Ovary (tissue), 10 donors: ENCODE measurements at places on chromosomes 4 and X. TPM values are rescaled to one million over a fixed set of nuclear protein-coding genes. Genes with fewer than 3 reads are reported as not detected.
A peak's percentile ranks its signal among the peaks of the same experiment; 100 is the strongest.

GRCh38 chr4:81666491-81666890 lies 194.8 kb upstream of the RASGEF1B start:
- no peak overlapping the region for H3K27ac ChIP-seq
- H3K27me3 ChIP-seq: no peaks in the 10 kb centered on the region
- H3K4me3 ChIP-seq: no peak overlapping the region
- DNase-seq: no peak
- peaks cover 3% of the 10 kb centered on the region for H3K4me1 ChIP-seq

GATA1 gene
- not detected for total RNA-seq

ZCCHC18 gene
- total RNA-seq: 6.6 TPM

GRCh38 chr4:168612450-168613135 lies 115.7 kb downstream of the PALLD start:
- peaks cover 1% of the 10 kb centered on the region for H3K4me1 ChIP-seq
- no peaks in the 10 kb centered on the region for H3K27me3 ChIP-seq
- no peak overlapping the region for H3K4me3 ChIP-seq
- no peak for DNase-seq
- no peak overlapping the region for H3K27ac ChIP-seq
- H3K36me3 ChIP-seq: no peaks in the 10 kb centered on the region

TBL1X gene
- total RNA-seq: 16.8 TPM

GRCh38 chrX:114581528-114582263 lies 2.2 kb upstream of the HTR2C start:
- H3K4me3 ChIP-seq: no peak overlapping the region
- H3K27me3 ChIP-seq: no peaks in the 10 kb centered on the region
- DNase-seq: no peak
- H3K27ac ChIP-seq: no peak overlapping the region

- peaks cover under 1% of the 10 kb centered on the region for H3K4me1 ChIP-seq
- no peak overlapping the region for H3K4me3 ChIP-seq
- DNase-seq: no peak
Observed at GRCh38 chr4:184255361-184255760, 37.7 kb upstream of the ENPP6 start.

FABP2 gene
- total RNA-seq: not detected

GEMIN8 gene
- 23.6 TPM for total RNA-seq

DNA sequence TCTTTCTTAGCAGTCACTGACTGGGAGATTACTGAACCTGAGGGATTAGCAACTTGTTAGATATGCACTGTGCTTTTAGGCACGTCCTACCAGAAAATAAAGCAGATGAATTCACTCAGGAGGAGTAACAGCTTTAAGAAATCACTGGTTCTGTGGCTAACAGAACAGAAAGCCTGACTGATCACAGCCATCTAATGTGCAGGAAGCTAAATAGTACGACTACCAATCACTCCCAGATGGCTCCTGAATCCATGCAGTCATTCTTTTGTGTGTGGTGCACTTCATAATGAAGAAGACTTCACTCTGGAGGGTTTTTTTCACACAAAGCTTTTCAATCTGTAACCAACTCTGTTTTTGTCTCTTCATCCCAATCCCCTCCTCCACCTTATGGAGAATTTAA lies 305.3 kb upstream of the INTU start:
- DNase-seq: no peak
- no peaks in the 10 kb centered on the region for H3K36me3 ChIP-seq
- H3K27ac ChIP-seq: no peak overlapping the region
- no peak overlapping the region for H3K4me3 ChIP-seq
- no peaks in the 10 kb centered on the region for H3K4me1 ChIP-seq
- H3K27me3 ChIP-seq: no peaks in the 10 kb centered on the region

DNA sequence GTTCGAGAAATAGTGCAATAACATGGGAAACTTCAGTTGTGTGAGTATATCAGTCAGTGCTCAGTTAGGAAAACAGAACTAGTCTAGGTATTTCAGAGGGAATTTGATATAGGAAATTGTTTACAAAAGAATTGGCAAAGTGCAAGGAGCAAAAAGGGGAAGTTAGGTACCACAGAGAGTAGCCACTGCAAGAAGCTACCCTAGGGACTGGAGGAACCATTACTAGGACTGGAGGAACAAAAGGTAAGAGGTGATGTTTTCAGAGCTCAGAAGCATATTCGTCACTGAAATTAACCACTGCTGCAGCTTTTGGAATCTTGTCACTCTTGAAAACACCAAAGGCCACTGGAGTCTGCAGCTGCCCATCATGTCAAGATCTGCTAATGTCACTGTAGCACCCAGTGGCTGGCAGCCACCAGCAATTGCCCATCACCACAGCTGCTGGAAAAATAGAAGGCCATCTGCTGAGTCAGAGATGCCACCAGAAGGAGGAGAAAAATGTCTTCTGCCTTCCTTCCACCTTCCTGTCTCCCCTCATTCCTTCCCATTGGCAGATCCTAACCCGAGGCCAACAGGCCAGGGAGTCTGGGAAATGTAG lies 160.6 kb upstream of the RPS6KA3 start:
- H3K36me3 ChIP-seq: no peaks in the 10 kb centered on the region
- no peaks in the 10 kb centered on the region for H3K4me1 ChIP-seq
- H3K27me3 ChIP-seq: no peaks in the 10 kb centered on the region
- no peak overlapping the region for H3K4me3 ChIP-seq

DNA sequence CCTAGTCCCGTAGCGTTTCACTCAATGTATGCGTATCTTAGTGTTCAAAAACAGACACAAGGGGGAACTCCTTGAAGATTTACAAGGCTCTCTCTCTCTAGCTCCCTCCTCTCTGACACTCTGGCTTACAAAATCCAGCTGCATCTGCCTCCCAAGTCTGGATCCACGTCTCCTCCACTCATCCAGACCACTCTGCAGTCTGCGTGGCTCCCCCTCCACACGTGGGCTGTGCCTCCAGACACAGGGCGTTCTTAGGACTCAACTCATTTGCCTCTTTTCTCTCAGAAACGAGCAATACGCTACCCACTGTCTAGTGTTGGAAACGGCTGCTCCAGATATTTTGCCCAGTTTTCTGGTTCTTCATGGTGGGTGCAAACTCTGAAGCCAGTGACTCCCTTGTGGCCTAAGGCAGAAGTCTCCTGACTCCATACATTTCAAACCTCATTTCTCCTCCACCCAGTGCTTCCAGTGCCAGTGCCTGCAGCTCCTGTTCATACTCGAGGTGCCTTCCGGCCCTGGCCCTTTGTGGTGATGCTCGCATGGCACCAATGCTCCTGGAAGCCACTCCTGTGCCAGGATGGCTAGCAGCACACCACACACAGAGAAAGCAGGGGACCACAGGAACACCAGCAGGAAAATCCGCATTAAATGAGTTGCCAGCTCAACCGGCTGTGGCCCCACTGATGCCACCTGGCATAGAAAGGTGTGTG lies 24.1 kb downstream of the NAT8L start:
- no peaks in the 10 kb centered on the region for H3K27me3 ChIP-seq
- H3K36me3 ChIP-seq: no peaks in the 10 kb centered on the region
- no peak overlapping the region for H3K4me3 ChIP-seq

- peaks cover 2% of the 10 kb centered on the region for H3K4me1 ChIP-seq
- peak overlapping the region; percentile 63 for H3K4me3 ChIP-seq
- peak overlapping the region; percentile 85 for H3K27ac ChIP-seq
- no peak for DNase-seq
Observed at GRCh38 chrX:107675823-107676555, 47.7 kb downstream of the PRPS1 start.

FGF13 gene
- total RNA-seq: 9.2 TPM

- DNase-seq: no peak
- H3K27me3 ChIP-seq: no peaks in the 10 kb centered on the region
- H3K4me3 ChIP-seq: no peak overlapping the region
- H3K36me3 ChIP-seq: no peaks in the 10 kb centered on the region
Observed at GRCh38 chrX:153339662-153340061, 5.7 kb downstream of the ZNF275 start.

CLDN2 gene
- total RNA-seq: 0.26 TPM

DNA sequence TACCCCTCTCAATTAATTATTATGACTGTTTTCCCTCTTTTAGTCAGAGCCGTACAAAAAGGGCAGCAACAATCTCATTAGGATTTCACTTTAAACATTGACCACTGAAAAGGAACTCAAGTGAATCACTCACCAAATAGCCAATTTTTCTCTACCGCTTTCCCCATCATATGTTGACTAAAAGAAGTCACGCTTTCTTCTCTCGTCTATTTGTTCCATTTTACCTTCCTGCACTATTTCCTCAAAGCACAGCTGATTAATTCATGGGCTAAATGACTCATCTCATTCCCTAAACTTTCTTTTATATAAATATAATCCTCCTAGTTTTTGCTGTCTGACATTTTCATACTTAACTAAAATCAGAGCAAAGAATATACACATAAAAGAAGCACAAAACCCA lies 8.2 kb downstream of the MID1 start:
- no peak for DNase-seq
- no peaks in the 10 kb centered on the region for H3K36me3 ChIP-seq
- H3K4me1 ChIP-seq: peaks cover 2% of the 10 kb centered on the region
- H3K27me3 ChIP-seq: no peaks in the 10 kb centered on the region
- H3K27ac ChIP-seq: no peak overlapping the region

GRCh38 chr4:81839347-81840042 lies 367.8 kb upstream of the RASGEF1B start:
- no peaks in the 10 kb centered on the region for H3K27me3 ChIP-seq
- no peak for DNase-seq
- no peak overlapping the region for H3K4me3 ChIP-seq
- H3K36me3 ChIP-seq: no peaks in the 10 kb centered on the region
- H3K4me1 ChIP-seq: no peaks in the 10 kb centered on the region
- no peak overlapping the region for H3K27ac ChIP-seq

FAM236D gene
- total RNA-seq: not detected

SCRG1 gene
- 0.13 TPM for total RNA-seq

DNA sequence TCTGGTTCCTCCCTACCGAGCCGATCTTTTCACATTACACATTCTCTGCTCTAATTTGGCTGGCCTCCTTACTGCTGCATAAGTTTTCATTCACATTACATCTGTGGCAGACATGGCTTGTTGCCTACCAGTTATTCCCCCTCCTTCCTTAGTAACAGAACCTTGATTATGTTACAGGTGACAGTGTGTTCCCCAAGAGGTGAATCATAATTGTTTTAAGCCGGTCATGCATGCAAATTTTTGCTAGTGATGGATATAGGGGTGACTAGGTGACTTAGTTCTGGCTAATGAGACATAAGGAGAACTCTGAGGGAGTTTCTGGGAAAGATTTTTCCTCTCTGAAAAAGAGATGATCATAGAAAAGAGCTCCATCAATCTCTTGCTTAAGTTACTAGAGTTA lies 8.4 kb upstream of the LAMP2 start:
- H3K4me3 ChIP-seq: no peak overlapping the region
- no peak overlapping the region for H3K27ac ChIP-seq
- no peaks in the 10 kb centered on the region for H3K27me3 ChIP-seq
- DNase-seq: no peak
- no peaks in the 10 kb centered on the region for H3K36me3 ChIP-seq
- H3K4me1 ChIP-seq: no peaks in the 10 kb centered on the region

GRCh38 chrX:115972717-115973116 lies 197.8 kb upstream of the AGTR2 start:
- H3K27ac ChIP-seq: no peak overlapping the region
- no peaks in the 10 kb centered on the region for H3K4me1 ChIP-seq
- H3K27me3 ChIP-seq: no peaks in the 10 kb centered on the region
- no peak overlapping the region for H3K4me3 ChIP-seq
- H3K36me3 ChIP-seq: no peaks in the 10 kb centered on the region
- no peak for DNase-seq

GRCh38 chr4:162865102-162865501 lies 301.6 kb downstream of the NAF1 start:
- H3K4me3 ChIP-seq: no peak overlapping the region
- H3K36me3 ChIP-seq: no peaks in the 10 kb centered on the region
- no peak for DNase-seq
- no peaks in the 10 kb centered on the region for H3K27me3 ChIP-seq
- H3K27ac ChIP-seq: no peak overlapping the region

HGFAC gene
- 0.53 TPM for total RNA-seq
